ENCODE measurements at places on chromosomes 5 and 9. TPM values are rescaled to one million over a fixed set of nuclear protein-coding genes. Genes with fewer than 3 reads are reported as not detected.

DNA sequence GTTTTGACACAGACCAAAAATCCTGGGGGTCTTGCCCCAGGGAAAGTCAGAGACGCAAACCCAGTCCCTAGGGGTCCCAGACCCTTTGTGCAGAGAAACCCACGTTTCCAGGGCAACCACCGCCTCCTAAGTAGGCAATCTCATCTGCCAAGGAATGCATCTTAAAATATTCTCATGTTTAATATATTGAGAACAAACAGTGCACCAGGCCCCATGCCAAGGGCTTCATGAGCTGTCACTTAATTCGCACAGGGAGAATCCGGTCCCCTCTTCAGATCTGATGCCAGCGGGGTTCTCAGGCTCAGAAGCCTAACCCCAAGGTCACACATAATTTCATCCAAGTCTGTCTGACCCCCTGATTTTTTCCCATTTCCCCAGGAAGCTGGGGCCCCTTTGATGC, 28.8 kb downstream of the CPLX2 start:
- DNase-seq: no peak

- no peak for DNase-seq
Measured at GRCh38 chr5:164784230-164784629, 1278.8 kb downstream of the MAT2B start.

The SLC24A2 gene
- not detected for polyA plus RNA-seq

The OTULINL gene
- polyA plus RNA-seq: 0.03 TPM

DNA sequence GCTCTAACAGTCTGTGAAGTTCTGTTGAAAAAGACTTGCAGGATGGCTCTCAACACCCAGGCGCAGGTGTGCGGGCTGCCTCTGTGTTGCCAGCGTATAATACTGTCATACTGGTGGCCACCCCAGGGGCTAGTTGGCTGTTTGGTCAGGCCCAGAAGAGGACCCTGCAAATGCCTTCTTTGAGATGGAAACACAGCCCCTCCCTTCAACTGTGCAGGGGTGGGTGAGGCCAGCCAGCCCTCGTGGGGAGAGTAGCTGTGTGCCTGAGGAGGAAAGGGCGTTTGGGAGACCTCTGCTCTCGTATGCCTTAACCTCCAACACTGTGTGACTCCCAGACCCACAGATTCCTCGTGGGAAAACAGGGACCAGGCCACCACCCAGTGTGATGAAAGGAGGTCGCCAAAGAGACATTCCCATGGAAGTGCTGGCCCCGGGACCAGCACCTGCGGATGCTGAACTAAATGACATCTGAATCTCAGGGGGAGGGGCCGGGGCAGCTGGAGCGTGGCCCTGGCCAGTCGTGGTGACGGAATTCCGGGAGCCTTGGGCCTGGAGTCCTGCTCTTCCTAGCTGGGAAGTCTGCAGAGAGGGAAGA, 11.3 kb upstream of the SCGB3A1 start:
- no peak for DNase-seq

DNA sequence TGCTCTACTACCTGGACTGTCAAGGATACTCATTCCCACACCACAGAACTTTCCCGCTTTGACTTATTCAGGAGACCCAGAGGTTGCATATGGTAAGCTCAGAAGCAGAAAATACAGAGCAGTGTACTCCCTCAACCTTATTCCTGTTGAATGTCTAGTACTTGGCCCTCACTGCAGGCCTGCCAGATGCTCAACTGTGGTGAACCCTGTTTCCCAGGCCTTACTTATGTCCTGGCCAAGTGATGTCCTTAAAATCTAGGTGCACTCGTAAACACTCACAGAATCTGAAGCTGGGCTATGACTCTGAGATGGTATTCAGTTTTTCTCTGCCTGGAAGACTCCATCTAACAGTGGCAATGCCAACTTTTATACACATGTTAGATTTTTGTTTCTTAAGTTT, 21.0 kb downstream of the DIAPH1 start:
- no peak for DNase-seq

DNA sequence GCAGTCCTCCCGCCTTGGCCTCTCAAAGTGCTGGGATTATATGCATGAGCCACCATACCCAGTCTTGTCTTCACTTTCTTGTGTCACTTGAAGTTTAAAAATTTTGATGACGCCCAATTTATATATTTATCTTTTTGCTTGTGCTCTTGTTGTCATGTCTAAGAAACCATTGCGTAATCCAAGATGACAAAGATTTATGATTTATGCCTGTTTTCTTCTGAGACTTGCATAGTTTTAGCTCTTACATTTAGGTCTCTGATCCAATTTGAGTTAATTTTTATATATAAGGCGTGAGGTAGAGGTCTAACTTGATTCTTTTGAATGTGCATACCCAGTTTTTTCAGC, 18.6 kb downstream of the ANKHD1 start:
- DNase-seq: no peak

The NMUR2 gene
- not detected for polyA plus RNA-seq

- no peak for DNase-seq
Measured at GRCh38 chr5:18749763-18750162, 1115.5 kb downstream of the TAF11L14 start.

DNA sequence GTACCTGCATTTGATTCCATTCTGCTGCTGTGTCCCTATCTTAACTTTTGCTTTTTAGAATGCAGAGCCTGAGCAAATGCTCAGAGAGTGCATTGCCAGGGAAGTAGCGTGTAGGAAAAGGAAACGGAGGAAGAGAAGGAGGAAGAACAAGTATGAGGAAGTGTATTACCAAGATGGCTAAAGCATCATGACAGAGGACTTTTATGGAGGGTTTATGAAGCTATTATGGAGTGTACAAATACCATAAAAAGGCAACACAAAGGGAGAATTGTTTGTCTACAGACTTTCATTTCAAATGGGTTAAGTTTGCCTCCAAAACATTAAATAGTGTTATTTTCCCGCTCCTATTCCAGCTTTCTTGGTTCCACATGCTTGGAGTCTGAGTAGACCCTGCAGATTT, 1899.8 kb upstream of the NUDT12 start:
- no peak for DNase-seq

- no peak for DNase-seq
Measured at GRCh38 chr9:121194730-121195129, 6.9 kb downstream of the RAB14 start.

The LIFR gene
- 4.1 TPM for polyA plus RNA-seq
